ENCODE measurements at places on chromosomes 2 and 18. TPM values are rescaled to one million over a fixed set of nuclear protein-coding genes. Genes with fewer than 3 reads are reported as not detected.
A peak's percentile ranks its signal among the peaks of the same experiment; 100 is the strongest.

Gene BBS5
- 0.36 TPM for polyA plus RNA-seq

- no peak for DNase-seq
These were observed 39.1 kb upstream of the FAM124B start for GRCh38 chr2:224440988-224441387.

- DNase-seq = no peak
These were observed 47.6 kb upstream of the OTOS start for GRCh38 chr2:240187989-240188590.

DNA sequence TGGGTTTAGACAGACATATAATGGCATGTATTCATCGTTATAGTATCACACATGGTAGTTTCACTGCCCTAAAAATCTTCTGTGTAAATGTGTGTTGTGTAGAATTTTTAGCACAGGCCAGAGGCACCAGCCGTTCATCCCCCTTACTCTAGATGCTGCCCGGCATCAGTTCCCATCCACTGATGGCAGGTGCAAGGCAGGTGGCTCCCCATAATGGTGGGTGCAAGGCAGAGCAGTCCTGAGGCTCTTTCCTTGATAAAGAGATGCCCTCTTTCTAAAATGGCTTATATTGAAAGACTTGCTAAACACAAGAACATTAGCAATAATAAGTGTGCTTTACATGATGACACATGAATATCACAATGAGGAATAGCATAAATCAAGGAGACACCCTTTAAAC, 508.5 kb downstream of the EPHA4 start:
- peak; percentile 4 for DNase-seq

Gene REG3A
- polyA plus RNA-seq = not detected

GRCh38 chr18:46622999-46623398, 34.0 kb downstream of the LOXHD1 start:
- no peak for DNase-seq

Gene DHX57
- 13.6 TPM for polyA plus RNA-seq

Gene TMEM17
- polyA plus RNA-seq = 1.7 TPM

DNA sequence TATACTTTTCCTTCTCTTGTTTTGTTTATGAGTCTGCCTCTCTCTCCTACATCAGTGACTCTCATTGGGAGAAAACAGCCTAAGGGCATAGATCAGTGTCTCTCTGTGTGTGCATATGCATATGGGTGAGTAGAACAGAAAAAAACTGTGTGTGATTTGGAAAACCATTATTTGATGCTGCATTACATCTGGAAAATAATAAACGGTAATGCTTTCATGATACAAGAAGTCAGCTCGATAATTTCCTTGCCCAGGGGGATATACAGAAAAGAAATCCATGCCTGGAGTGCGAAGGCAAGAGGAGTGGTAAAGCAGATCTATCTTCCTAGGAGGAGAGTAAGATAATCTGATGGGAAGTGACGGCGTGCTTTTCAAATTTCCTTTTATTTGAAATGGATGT, 221.5 kb upstream of the LYPD1 start:
- no peak for DNase-seq

Gene IFIH1
- 1.2 TPM for polyA plus RNA-seq

DNA sequence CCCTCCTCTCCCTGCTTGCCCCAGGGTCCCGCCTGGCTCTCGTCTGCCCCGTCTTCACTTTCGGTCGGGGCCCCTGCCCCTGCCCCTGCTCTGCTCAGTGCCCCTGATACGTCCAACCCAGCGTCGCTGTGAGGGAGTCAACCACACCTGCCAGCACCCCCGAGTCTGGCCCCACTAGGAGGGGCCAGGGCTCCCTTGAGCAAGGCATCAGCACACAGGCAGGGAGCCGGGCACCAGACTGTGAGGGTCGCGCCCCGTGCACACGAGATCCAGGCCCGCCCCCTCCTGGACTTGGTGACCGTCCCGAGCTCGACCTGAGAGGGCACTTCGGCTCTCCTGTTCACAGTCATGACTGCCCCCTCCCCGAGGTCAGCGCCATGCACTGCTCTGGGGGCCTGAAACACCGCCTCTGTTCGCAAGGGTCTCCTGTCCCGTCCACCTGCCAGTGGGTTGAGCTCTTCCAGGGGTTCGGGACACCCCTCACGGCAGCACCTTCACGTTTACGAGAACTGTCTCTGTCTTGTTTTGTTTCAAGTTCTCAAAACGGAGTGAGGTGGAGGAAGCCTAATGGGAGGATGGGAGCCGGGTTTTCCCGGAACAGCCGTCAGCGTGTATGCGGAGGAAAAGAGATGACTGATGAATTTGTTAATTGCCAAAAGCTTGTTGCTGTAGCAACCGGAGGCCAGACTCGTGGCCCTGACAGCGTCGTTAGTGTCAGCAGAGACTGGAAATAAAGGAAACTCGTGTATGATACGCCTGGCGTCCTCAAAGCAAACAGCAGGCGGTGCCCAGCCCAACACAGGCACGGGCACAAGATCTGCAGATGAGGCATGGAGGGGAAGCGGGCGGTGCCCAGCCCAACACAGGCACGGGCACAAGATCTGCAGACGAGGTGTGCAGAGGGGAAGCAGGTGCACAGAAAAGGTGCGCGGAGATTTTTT, 48.2 kb upstream of the KCNG2 start:
- no peak for DNase-seq

Gene ZSWIM2
- not detected for polyA plus RNA-seq

DNA sequence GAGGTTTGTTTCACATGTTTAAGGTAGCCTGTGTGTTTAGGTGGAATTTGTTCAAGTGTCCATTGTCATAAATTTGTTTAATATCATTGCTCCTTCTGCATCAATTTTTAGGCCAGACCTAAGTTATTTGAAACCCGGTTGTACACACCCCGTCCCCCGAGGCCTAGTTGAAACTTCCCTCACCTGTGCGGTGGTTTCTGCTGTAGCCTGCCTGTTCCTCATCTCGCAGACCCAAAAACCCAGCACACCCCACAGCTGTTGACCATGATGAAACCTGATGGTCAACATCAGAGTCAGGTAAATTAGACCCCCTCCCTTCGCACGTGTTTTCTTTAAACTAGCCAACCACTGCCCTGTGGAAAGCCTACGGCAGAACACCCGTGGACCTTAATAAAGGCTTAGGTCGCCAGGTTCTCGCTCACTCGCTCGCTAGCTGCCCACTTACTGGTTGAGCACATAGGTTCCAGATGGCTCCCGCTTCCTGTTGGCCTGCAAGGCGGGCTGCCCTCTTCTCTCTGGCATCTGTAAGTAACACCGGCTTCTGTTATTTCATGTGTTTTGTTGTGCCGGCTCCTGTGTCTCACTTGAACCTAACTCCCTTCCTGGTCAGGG, 64.4 kb downstream of the EML6 start:
- no peak for DNase-seq

DNA sequence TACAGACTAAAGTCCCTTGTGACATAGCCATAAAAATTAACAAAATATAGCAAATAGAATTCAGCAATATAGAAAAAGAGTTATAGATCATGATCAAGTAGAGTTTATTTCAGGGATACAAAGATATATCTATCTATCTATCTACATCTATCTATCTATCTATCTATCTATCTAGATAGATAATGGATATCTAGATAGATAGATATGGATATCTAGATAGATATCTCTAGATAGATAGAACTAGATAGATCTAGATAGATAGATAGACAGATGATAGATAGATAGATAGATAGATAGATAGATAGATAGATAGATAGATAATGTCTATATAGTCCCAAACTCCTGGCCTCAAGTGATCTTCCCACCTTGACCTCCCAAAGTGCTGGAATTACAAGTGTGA, 17.3 kb upstream of the CHMP3 start:
- no peak for DNase-seq
